Aorta (tissue), 5 donors: ENCODE measurements at places on chromosomes 5 and 9.

- no peak for DNase-seq
Measured at GRCh38 chr9:1267141-1267570, 217.0 kb downstream of the DMRT2 start.

DNA sequence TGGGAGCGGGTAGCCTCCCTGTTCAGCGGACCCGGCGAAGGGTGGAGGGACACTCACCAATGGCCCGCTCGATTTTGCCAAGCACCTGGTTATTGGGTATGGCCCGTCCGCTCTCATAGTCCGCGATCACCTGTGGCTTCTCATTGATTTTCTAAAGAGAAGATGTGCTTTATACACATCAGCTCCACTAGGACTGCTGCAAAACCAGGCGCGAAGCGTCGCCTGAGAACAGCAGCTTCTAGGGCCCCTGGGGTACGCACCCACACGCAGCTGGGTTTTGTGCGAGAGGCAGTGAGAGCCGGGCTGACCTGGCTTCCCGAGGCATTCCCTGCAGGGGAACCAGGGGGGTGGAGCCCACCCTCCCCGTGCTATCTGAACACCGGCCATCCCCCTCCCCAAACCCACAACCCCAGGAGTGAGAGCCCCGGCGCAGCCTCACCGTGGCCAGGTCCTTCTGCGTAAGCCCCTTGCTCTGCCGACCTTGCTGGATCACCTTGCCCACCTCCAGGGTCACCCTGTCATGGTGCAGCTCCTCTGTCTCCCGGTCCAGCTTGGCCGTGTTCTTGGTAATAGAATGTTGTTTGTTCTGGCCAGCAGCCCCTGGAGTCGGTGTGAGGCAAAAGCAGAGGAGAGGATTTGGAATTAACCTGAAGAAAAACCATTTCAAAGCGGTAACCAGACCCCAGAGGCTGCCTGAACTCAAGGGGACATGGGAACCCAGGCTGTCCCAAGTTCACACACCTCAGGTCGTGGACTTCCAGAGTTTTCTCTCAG is 3.1 kb downstream of the EDF1 start:
- peak; percentile 74 for DNase-seq

DNA sequence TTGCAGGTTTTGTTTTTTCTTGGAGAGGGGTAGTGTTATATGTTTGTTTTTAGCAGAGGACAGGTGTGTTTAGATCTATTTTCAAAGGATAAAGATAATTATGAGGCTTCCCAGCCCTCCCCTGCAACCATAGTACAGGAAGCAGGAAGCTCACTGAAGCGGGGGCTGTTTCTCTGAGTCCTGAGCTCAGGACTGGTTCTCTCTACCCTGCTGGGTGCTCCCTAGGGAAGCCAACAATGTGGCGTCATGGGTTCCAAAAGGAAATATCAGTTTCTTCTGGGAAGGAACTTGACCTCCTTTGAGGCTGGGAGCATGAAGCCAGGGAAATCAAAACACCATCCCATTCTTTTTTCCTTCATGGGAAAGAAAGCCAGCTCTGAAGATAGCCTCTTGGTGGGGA is 62.2 kb downstream of the RAD23B start:
- no peak for DNase-seq

- no peak for DNase-seq
Measured at GRCh38 chr5:68134033-68134668, 81.4 kb upstream of the PIK3R1 start.

DNA sequence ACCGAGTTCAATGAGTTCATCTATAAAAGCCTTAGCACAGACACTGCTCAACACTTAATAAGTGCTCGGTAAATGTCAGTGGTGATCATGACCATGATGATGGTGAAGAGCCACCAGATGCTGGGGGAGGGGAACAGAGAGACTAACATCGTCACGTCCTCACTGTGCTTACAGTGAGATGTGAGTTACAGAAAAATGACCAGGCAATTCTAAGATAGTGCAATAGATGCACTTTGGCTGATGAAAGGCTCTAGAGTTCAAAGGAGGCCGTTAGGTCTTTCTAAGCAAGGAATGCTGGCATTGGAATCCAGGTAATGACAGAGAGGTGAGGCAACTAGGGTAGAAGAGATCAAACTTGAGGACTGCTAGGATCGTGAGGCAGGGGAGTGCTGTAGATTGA is 36.7 kb downstream of the ARL15 start:
- DNase-seq, result no peak

DNA sequence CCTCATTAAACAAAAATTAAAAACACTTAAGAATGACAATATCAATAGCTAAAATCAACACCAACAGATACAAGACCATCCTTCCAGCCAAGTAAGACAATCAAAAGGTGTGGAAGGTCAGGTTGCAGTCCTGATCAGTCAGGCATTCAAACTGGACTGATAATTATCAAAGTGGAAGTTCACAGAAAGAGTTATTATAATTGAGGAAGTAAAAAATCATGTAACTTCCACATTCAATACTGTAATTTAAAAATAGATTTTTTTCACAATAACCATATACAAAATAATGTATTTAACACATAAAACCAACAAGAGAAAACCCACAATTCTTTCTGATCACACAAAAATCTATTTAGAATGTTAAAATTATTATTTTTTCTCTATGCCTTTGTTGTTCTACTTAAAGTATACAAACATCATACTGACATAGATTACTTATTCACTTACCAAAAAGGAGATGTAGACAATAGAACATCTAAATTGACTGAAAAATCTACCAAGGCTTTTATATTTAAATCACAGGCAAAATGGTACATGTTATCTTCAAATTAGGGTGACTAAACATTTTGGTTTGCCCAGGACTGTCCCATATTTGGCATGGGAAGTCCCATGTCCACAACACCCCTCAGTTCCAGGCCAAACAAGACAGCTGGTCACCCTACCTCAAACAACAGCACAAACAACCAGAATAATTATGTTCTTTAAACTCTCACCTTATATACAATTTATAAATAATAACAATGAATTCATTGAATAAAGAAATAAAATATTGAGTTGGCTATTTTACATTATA is 142.5 kb upstream of the SLC24A2 start:
- no peak for DNase-seq

DNA sequence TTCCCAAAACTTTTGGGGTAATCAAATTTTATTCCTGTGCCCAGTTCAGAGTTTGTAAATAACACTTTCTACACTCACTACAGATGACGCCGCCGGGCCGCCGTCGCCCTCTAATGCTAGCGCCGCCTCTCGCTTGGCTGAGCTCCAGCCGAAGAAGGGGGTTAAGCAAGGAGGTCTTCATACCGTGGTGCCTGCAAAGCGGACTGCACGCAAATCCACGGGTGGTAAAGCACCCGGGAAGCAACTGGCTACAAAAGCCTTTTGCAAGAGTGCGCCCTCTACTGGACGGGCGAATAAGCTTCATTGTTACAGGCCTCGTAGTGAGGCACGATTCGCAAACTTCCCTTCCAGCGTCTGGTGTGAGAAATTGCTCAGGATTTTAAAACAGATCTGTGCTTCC is 280.4 kb downstream of the MEF2C start:
- no peak for DNase-seq

- DNase-seq, result no peak
Measured at GRCh38 chr5:128904805-128905567, 60.3 kb upstream of the SLC27A6 start.

DNA sequence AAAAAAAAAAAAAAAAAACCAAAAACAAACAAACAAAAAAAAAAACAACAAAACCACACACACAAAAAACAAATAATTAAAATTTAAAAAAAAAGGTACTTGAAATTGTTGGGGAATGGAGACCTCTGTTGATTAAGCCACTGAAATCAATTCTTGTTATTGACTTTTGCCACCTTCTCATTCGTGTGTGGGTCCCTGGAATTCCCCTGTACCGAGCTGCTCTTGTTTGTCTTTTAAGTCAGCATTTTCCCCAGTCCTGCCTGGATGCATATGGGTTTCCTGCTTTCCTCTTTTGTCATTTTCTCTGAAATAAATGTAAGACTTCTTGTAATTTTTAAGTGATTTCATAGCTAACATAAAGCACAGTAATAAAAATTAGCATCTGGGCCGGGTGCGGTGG is 45.5 kb downstream of the GPBP1 start:
- DNase-seq, result no peak

- no peak for DNase-seq
Measured at GRCh38 chr9:74132986-74133385, 364.1 kb upstream of the RORB start.

DNA sequence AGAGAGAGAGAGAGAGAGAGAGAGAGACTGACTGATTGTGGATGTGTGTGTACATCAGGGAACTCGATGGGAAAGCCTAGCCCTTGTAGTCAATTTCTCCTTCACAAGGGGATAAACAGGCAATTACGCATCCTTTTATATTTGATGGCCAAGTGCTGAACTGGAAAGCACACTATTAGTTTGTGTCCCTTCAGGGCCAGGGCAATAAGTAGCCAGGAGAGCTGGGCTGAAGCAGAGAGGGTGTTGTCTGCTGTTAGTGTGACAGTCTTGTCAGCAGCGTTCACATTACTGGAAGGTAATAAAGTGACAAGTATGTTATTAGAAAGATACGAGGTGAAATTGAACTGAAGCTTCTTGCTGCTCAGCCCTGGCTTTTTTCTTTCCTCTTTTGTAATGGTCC is 457.7 kb downstream of the BNC2 start:
- no peak for DNase-seq

- DNase-seq, result no peak
Measured at GRCh38 chr9:74711341-74711740, 176.4 kb downstream of the TRPM6 start.

GRCh38 chr5:175554296-175554695 is 75.9 kb downstream of the SFXN1 start:
- DNase-seq, result no peak

- no peak for DNase-seq
Measured at GRCh38 chr5:164360589-164360988, 855.2 kb downstream of the MAT2B start.

DNA sequence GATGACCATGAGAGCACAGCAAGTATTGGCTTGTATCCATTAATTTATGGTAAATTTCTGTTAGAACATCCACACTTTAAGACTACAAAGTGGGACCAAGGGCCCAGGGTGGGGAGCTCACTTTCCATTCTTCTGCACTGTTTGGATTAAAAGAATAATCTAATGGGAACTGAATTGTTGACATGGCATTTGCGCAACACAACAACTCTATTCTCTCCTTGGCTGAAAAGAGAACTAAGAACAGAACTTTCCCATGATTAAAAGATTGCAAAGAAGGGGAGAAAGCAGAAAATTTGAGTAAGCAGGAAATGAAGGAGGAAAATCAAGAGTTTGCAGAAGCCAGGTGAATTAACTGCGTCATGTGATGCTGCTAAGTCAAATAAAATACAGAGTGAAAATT is 143.4 kb downstream of the HINT1 start:
- no peak for DNase-seq

- DNase-seq, result no peak
Measured at GRCh38 chr5:124856726-124857125, 110.3 kb upstream of the ZNF608 start.

DNA sequence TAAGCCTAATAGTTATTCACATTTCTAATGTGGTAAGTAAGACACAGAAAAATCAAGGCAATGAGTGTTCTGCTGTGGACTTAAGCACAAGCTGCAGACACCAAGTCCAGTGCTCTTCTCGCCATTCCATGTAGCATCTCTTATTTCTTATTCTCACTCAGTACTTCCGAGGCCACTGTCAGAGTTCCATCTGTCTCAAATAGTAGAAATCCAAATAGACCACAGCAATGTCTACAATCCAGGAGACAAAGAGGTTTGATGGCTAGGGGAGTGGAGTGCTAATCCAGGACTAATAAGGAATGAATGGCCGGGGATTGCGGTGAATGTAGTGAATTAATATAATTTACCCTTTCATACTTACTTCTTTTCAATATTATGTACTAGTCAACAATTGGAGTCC is 147.3 kb downstream of the FBXL7 start:
- DNase-seq, result no peak

DNA sequence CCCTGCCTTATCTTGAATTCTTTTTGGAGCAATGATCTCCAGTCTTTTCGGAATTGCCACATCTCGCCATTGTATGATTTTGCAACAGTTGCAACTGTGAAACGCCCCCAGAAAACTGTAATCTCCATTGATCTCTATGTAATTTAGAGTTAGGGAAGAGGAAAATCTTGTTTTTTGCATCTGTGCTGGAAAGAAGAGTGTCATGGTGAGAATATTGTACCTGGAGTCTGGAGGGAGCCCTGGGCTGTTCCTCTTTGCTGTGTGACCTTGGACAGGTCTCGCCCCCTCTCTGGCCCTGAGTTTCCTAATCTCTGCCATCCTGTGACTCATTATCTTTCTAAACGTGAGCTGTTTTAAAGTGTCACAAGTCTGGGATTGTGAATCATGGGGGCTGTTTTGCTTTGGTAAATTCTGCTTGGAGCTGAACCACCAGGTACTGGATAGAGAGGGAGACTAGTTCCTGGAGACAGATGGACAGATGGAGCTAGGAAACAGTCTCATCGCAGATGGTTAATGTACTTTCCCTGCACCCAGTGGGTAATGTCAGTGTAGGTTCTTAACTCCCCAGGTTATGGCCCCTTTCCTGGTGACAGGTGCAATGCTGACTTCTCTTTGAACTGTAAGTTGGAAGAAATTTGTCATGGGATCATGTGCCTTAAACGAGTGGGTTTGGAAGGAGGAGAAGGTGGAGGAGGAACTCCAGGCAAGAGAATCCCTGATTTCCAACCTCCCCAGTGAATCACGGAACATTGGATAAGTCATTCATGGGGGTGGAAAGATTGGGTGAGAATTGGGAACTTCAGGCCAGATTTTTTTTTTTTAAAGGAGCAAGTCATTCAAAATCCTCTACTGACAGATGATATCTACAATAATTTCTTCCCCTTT is 19.6 kb downstream of the PPARGC1B start:
- no peak for DNase-seq

DNA sequence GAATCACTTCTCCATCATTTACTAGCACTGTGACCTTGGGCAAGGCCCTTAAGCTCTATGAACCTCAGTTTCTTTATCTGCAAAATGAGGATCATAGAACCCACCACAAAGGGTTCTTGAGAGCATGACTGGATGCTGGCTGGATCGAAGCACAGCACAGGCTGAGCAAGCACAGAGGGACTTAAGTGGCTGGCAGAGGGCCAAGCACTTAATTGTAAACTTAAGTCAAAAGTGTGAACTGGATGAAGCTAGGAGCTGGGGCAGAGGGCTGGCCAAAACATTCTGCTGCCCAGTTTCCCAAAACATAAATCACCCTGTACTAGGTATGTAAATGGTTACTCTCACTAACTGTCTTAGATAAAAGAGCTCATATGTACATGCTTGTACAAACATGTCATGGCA is 112.3 kb upstream of the WWC1 start:
- DNase-seq, result no peak

- DNase-seq, result no peak
Measured at GRCh38 chr9:114953959-114954358, 23.6 kb upstream of the TNFSF8 start.

GRCh38 chr9:107142430-107142829 is 140.6 kb upstream of the RAD23B start:
- DNase-seq, result no peak

GRCh38 chr9:90505695-90506094 is 136.9 kb downstream of the DIRAS2 start:
- DNase-seq, result no peak

GRCh38 chr9:32581512-32582143 is 8.7 kb upstream of the NDUFB6 start:
- no peak for DNase-seq
